ENCODE measurements at places on chromosomes 16 and 17.

DNA sequence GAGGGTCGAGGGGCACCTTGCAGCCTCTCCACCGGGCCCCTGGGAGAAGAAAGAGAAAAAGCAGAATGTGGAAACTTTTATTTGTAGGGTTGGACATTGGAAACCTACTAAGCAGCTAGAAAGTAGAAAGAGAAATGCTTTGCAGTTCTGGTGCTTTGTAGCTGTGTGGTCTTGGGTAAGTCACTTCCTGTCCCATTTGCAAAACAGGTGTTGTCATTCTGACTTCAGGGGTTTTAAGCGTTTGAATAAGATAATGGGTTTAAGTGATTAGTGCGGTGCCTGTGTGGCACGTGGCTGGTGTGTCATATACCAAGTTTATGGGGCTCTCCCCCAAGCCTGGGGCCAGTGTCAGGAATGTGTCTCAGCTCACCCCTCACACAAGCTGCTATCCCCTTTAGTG is 1.6 kb downstream of the CA4 start:
- DNase-seq: no peak

DNA sequence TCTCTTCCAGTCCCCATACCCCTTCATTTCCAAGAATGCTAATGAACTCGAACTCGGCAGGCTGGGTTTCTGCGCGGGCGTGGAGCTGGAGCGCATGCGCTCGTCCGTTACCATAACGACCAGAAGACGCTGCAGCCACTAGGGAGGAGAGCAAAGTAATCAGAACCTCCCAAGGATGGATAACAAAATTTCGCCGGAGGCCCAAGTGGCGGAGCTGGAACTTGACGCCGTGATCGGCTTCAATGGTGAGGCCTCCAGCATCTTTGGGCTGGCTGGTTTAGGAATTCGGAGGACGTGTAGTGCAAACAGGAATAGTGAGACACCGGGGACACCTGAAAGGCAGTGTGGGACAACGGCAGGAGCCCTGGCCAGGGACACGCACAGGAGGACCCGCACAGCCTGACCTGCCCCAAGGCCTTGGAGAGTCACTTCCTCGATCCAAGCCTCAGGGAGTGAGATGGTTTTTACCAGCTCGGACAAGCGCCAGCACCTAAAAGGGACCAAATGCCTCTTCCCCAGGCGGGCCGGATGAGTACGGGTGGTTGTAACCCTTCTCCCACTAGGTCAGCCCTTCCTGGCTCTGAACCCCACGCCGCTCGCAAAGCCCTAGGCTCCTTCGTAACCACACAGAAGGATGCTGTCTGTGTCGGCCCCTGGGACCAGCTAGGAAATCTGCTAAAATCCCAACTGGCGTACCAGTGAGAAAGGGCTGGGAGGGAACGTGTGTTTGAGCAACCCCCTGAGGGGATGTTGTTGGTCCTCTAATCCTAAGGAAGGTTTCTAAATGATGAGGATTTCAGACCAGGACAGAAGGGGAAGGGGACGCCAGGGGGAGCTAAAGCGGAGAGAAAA is at the start of gene CFAP52:
CFAP52 (plus strand) TSS at position 122 of the 852 bp plus-strand sequence; CDS start at position 176, 54 bp downstream.
- no peak for DNase-seq

- DNase-seq: no peak
These were observed 740 bp downstream of the AATF start for GRCh38 chr17:36949461-36949927.

GRCh38 chr16:78742501-78743283 is 643.2 kb downstream of the WWOX start:
- DNase-seq: peak; percentile 21

GRCh38 chr16:67356396-67356795 is 29.8 kb downstream of the LRRC36 start:
- DNase-seq: no peak

GRCh38 chr17:20091174-20092029 is 82.2 kb downstream of the SPECC1 start:
- DNase-seq: no peak

- peak; percentile 76 for DNase-seq
These were observed 12.5 kb upstream of the SREBF1 start for GRCh38 chr17:17849147-17849820.

- no peak for DNase-seq
These were observed 11.9 kb downstream of the TOX3 start for GRCh38 chr16:52535076-52535475.

GRCh38 chr17:71111460-71111859 is 942.1 kb downstream of the KCNJ2 start:
- no peak for DNase-seq

DNA sequence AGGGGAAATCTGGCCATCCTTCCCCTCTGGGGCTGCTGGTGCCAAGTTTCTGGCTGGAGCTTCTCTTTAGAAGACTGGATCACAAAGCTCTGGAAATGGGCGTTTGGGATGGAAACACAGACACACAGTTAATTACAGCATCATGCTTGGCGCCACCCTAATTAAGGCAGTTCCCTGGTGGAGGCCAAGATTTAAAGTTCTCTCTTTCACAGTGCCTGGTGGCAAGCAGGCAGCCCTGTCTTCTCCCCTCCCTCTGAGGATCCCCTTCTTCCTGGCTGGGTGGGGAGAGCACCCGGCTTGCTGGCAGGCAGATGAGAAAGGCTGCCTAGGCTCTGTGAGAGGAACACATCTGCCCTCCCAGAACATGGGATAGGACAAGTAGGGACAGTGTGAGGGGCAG is 59.0 kb upstream of the NKD1 start:
- no peak for DNase-seq

- DNase-seq: no peak
These were observed 50.6 kb downstream of the SNX20 start for GRCh38 chr16:50630394-50631020.

DNA sequence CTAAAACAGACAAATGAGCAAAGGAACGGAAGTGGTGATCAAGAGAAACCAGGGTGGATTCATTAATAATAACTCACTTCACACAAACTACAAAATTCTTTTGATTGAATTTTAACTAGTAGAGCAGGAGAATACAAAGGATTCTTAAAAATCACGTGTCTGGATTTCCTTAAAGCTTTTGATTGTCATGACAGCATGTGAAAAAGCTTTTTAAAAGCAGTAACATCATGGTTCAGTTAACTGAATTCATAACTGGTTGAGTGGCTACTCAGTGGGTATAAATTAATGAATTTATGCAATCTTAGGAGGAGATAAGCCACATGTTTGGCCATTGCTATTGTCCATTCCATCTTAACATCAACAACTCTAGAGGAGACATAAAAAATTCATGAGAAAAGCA is 333.2 kb downstream of the SLC39A11 start:
- DNase-seq: no peak

GRCh38 chr17:9251273-9251672 is 230.0 kb downstream of the NTN1 start:
- DNase-seq: no peak

GRCh38 chr16:54812229-54812628 is 118.4 kb upstream of the IRX5 start:
- DNase-seq: no peak

DNA sequence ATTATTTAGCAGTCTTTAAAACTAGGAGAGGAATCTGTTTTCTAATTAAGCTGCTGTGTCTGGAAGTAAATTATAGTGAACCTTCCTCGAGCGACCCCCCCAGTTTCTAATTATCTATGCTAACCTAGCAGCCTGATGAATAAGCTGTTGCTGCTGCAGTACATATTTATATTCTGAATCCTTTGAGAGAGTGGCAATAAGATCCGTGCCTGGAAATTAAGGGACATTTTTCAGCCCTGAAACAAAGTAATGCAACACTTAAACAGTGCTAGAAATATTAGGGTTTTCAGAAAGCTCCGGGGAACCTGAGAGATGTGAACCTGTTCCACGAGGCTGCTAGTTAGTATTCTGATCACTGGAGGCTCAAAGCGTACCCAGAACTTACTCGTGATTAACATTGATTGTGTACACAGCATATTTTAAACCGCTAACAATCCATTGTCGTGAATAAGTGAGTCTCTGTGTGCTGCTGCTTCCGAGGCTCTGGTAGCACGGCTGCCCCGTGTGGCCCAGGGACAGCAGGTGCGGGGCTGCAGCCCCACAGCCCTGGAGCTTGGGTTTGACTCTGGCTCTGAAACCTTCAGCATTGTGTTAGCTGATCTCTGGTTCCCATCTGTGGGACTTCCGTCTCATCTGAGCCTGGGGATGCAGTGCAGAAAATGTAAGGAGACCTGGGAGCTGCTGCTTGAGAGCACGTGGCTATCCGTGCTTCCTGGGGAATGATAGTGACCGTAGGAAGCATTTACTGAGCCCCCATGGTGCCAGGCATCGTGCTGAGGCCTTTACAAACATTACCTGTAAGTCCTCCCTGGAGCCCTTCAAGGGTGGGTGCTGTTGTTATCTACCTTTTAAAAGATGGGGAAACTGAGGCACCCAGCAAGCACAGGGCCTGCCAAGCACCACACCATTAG is 190.9 kb upstream of the CHMP6 start:
- no peak for DNase-seq

DNA sequence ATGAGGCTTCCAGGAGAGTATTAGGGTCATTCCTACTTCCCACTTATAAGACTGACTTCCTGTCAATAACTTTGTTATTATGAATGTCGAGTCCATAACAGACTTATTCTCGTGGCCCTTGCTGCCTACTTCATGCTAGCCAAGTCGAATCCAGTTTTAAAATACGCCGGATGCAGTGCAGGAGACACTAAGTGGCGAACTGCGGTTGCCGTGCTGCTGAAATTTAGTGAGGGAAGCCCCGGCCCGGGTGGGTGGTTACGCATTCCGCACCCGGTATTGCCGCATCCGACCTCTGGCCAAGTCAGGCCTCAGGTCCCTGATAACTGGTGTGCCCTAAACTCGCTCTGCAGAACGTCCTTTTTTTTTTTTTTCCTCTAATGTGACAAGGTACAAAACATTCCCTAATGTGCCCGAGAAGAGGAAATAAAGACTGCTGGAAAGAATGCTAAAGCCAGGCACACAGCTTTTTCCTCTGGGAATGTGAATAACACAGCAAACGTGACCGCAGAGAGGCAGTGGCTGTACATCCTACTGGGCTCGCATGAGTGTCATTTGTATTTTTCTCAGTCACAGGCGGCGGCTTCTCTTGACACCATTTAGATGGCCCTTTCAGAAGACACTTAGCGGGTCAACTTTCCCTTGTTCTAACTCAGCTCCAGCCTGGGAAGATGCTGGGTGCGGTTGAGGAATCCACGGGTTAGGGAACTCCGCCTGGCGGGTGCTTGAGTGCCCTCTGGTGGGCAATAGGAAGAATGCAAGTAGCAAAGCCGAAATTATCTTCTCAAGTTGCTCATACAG is 7.1 kb upstream of the AKTIP start:
- DNase-seq: peak; percentile 60

GRCh38 chr16:50455288-50455845 is 86.6 kb upstream of the BRD7 start:
- no peak for DNase-seq

DNA sequence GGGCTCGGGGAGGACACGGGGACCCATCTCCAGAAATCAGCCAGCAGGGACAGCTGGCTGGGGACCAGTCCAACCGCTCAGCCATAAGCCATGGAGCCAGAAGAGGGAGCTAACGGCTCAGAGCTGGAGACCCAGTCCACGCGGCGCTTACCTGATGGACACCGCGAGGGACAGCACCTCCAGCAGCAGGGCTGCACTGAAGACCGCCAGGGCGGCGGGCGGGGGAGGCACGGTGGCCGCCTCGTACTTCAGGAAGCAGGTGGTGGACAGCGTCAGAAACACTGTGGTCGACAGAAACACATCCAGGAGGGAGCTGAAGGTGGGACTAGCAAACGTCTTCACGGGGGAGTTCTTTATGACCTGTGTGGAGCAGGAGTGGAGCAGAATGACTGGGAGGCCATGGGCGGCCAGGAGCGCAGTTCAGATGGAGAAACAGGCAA is 102.6 kb upstream of the CREBBP start:
- no peak for DNase-seq

DNA sequence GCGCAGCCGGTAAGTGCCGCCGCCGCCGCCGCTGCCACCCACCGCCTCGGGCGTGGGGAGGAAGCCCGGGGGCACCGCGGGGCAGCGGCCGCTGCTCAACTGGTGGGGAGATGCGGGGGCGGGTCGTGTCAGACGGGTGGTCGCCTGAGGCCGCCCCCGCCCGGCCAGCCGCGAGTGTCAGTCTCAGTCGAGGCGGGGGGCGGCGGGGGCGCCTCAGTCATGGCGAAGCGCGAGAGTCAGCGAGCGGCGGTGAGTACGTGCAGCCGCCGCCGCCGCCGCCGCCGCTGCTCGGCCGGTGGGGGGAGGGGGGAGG is 76.2 kb downstream of the CHD9 start:
- no peak for DNase-seq

GRCh38 chr17:49382556-49382955 is 20.5 kb upstream of the ZNF652 start:
- DNase-seq: no peak

GRCh38 chr17:40903129-40903847 is 18.2 kb upstream of the KRT20 start:
- DNase-seq: no peak

Data from CMK (cell line).